ENCODE measurements at places on chromosomes 4 and X.

GRCh38 chrX:103889216-103889615 lies 57.2 kb upstream of the RAB9B start:
- DNase-seq = no peak

- DNase-seq = no peak
Observed at GRCh38 chr4:22014222-22014741, 65.7 kb upstream of the KCNIP4 start.

- no peak for DNase-seq
Observed at GRCh38 chr4:101699441-101700124, 90.9 kb upstream of the BANK1 start.

GRCh38 chr4:109559625-109559982 lies 442 bp upstream of the MCUB start:
- peak; percentile 49 for DNase-seq

DNA sequence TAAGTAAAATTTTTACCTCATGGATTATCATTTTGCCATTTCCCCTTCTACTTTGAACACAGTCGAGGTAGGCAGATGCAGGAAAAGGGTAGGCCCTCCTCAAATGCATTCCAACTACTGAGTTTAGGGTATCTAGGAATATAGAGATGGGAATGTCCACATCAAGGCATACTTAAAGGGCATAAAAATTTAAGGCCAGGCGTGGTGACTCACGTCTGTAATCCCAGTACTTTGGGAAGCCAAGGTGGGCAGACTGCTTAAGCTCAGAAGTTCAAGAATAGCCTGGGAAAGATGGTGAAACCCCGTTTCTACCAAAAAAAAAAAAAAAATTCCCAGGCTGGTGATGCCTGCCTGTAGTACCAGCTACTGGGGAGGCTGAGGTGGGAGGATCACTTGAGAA lies 146.5 kb downstream of the PDGFC start:
- DNase-seq = no peak

DNA sequence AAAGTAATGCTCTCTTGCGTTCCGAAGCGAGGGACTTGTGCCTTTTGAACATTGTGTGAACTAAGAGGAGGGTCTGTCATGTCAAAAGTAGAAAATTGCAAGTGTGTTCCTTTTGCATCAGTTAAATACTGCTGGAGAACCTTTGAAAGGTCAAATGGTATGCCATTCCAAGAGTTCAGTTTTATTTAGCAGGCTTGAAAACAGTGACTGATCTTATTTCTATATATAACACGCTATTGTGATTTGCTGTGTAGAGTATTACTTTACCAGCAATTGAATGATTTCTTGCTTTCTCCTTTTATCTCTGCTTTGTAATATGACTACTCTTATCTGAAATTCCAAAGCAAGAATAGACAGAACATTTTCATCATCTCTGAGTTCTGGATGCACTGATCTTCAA lies at the start of gene TECRL:
Gene TECRL, minus strand, starts transcription at position 151 of the 400 bp plus-strand sequence. Its CDS starts 99 bp downstream, at position 52.
- no peak for DNase-seq

DNA sequence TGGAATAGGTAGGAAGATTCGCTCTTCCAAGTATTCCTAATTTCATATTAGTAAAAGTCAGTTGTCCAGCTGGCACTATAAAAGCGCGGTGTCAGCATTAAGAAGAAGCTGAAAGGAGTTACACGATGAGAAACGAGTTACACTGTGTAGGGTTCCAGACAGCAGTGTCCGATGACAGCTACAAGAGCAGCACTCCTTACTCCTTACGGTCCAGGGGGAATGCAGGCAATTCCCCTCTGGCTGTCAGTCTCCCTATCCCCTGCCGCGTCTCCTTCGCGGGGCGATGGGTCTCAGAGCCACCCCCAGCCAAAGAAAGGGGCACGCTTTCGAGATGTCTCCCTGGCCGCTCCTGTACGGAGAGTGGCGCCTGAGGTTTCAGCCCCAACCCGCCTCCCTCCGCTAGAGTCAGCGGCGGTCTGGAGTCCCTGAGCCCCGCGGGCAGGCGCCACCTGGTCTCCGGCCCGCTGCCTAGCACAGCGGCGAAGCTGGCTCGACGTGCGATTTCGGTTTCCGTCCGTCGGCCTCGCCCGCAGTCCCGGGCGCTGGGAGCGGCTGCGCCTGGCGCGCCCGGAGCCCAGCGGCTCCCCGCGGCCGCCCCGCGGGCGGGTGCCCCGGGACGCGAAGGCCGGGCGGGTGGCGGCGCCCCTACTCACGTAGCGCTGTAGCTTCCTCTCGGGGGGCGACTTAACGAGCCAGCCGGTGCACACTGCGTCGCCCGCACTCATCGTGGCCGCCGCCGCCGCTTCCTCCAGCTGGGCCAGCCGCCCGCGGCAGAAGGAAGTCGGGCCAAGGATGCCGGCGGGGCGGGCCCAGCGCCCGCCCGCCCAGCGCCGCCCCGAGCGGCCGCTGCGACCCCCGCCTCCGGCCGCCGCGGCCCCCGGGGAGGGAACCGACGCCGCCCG lies at the start of gene GAB3:
Gene GAB3, minus strand, starts transcription at position 777 of the 902 bp plus-strand sequence. Its CDS starts 52 bp downstream, at position 725.
- peak; percentile 5 for DNase-seq

Measured in activated naive CD4-positive, alpha-beta T cell (primary cell).